ENCODE measurements at places on chromosomes 16 and 17. TPM values are rescaled to one million over a fixed set of nuclear protein-coding genes. Genes with fewer than 3 reads are reported as not detected.

The PRSS36 gene
- 0.33 TPM for total RNA-seq

The PKMYT1 gene
- 16.8 TPM for total RNA-seq

The MEAK7 gene
- total RNA-seq: 79.7 TPM

The TBC1D3E gene
- not detected for total RNA-seq

The RHBDL1 gene
- 5.9 TPM for total RNA-seq

The P2RX5 gene
- total RNA-seq: 4.0 TPM

The DPEP2 gene
- not detected for total RNA-seq

The CACNG4 gene
- total RNA-seq: not detected

The ACSM2B gene
- not detected for total RNA-seq

The TRAPPC2L gene
- 59.4 TPM for total RNA-seq

The USP43 gene
- 0.12 TPM for total RNA-seq

The CDH3 gene
- total RNA-seq: 0.33 TPM

The GUCY2D gene
- total RNA-seq: under 0.01 TPM

The MYH8 gene
- total RNA-seq: not detected

The LAT gene
- total RNA-seq: 0.33 TPM

The AATF gene
- 37.1 TPM for total RNA-seq

The CCL4L2 gene
- total RNA-seq: not detected

The HSPB9 gene
- not detected for total RNA-seq

The OR4D1 gene
- not detected for total RNA-seq

The CDRT4 gene
- total RNA-seq: 4.1 TPM

The CD300LB gene
- not detected for total RNA-seq

The SDR42E1 gene
- total RNA-seq: 0.22 TPM

The PTX4 gene
- 0.11 TPM for total RNA-seq
